Activated CD4-positive, alpha-beta T cell treated with anti-CD3 and anti-CD28 coated beads, Interleukin-2, amount 10 ng/mL, durations not matched to agents 24 days and 14 days (primary cell): ENCODE measurements at places on chromosomes 2 and 18. TPM values are rescaled to one million over a fixed set of nuclear protein-coding genes. Genes with fewer than 3 reads are reported as not detected.

The STK17B gene
- total RNA-seq = 129 and 131 TPM in 2 replicates

GRCh38 chr2:212672186-212672585 is 133.6 kb upstream of the ERBB4 start:
- no peak for DNase-seq

The LONRF2 gene
- 0.23 and 0.28 TPM in 2 replicates for total RNA-seq

GRCh38 chr18:499776-500631 is 497 bp downstream of the COLEC12 start:
- DNase-seq = peak; percentile 50

- no peak for DNase-seq
These were observed 115.3 kb upstream of the TANK start for GRCh38 chr2:161044921-161045320.

DNA sequence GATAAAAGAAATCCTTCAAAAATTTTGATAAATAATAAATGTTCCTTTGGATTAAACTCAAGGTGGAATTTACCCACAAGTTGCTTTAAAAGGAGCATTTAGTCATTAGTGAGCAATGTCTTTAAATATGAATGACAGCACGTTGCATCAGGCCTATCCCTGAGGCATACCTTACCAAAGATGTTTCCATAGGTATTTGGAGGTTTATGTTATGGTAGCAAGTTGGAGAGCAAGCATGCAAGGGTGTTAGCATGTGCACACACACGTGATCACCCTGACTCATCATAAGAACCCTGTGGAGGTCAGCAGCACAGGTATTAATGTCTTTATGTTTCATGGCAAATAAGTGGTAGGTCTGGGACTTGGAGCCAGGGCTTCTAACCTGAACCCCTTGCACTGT is 159.9 kb downstream of the ACTR3 start:
- no peak for DNase-seq

The C2orf80 gene
- total RNA-seq = not detected in 2 replicates

The RAPGEF4 gene
- total RNA-seq = 0.14 and 0.37 TPM in 2 replicates

The REG3G gene
- total RNA-seq = not detected in 2 replicates

The DSEL gene
- total RNA-seq = not detected in 2 replicates

DNA sequence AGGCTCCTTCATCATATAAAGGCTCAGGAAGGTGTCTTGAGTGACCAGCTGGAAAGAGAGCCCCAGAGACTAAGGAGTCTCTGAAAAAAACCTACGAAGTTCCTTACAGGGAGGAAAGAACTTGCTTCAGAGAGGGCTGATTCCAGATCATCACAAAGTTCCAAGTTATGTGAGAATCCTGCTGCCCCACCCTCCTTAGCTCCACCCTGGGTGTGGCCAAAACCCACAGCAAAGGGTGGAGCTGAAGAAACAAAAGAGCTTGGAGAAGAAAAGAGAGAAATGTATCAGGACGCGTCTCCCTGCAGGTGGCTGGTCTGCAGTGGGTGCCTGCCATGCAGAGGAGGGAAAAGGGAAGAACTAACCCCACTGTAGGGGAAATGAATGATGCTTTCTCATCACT is 32.8 kb upstream of the ZNF396 start:
- no peak for DNase-seq

GRCh38 chr2:29502460-29502911 is 387.3 kb downstream of the CLIP4 start:
- no peak for DNase-seq

DNA sequence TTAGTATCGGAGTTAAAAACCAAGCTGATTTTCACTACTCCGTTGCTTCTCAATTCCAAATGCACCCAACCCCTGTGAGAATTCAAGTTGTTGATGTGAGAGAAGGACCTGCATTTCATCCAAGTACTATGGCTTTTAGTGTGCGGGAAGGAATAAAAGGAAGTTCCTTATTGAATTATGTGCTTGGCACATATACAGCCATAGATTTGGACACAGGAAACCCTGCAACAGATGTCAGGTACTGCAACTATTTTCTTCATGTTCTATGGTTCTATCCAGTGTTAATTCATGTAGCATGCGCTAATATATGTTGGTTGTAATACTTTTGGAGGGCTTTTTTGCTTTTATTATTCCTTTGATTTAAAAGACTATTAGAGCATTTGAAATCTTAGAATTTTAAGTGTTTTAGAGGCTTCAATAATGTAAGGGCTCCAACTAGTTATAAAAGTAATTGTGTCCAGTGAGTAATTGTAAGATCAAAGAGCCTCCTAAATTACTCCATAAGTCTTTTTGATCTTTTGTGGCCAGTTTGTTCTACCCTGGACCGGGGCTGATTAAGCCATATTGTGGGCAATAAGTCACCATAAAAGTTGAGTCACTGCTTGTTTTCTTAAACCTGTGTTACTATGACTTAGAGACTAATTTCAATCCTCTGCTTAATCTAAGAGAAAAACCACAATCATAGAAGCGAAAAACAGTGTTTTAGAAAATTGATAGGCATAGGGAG is 22.9 kb downstream of the DSG4 start:
- DNase-seq = no peak

The MTX2 gene
- total RNA-seq = 29.9 and 30.7 TPM in 2 replicates

DNA sequence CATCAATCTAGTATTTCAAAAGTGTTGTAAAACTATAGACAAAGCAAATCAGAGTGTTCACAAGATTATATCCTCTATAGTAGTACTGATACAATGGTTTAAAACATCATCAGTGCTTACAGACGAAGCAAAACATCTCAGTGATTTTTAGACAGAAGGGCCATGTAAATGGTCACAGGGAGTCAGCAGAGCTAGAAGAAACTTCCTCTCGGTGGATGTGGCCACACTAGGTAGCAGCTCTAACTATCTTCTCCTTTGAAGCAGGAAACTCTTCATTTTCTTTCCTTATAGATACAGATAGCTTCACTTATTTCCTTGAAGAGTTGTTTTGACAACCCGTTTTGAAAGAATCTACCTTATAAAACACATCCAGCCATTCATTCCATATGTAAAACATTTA is 80.4 kb upstream of the CD226 start:
- no peak for DNase-seq

The SERPINB11 gene
- total RNA-seq = not detected in 2 replicates

GRCh38 chr2:151395509-151396374 is 14.0 kb upstream of the RIF1 start:
- no peak for DNase-seq

The SLC16A14 gene
- total RNA-seq = 4.0 and 5.1 TPM in 2 replicates

- no peak for DNase-seq
These were observed 389.3 kb downstream of the STK39 start for GRCh38 chr2:167858086-167858485.

- no peak for DNase-seq
These were observed 456.5 kb downstream of the METTL4 start for GRCh38 chr18:2114765-2115164.

DNA sequence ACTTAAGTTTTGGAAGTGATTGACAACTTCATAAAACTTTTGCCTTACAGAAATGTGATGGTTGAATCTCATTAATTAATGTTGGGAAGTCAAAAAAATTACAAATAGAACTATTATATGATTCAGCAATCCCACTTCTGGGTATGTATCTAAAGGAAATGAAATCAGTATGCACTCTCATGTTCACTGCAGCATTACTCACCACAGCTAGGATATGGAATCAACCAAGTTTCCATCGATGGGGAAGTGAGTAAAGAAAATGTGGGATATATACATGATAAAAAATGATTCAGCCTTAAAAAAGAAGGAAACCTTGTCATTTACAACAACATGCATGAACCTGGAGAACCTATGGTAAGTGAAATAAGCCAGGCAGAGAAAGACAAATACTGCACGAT is 112.4 kb upstream of the WDR75 start:
- DNase-seq = no peak

The AFF3 gene
- 5.7 and 5.9 TPM in 2 replicates for total RNA-seq

The INPP4A gene
- total RNA-seq = 40.2 and 45.0 TPM in 2 replicates

- no peak for DNase-seq
These were observed 101.3 kb upstream of the BCL2L11 start for GRCh38 chr2:111019381-111019780.

GRCh38 chr2:74648009-74648443 is at the start of gene M1AP:
Gene M1AP, minus strand, starts transcription at chr2:74648330. Its CDS starts 8,055 bp downstream, at chr2:74640275.
- peak; percentile 67 for DNase-seq

DNA sequence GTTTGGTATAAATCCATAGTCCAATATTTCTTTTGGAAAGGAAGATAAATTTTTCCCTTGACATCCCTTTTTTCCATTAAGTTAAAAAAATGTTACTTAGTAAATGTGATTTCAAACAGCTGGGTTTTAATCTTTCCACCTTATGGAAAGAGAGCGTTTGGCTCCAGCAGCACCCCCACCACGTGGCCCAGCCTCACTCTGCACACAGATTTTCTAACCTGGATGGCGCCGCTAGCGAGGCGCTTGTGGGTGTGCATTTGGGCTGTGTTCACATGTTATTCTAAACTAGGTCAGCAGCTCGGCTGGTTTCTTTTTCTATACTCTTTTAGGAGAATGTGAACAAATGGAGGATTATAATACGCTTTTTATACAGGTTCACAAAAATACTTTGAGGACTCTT is 218.0 kb downstream of the LDLRAD4 start:
- DNase-seq = peak; percentile 73

GRCh38 chr2:157413326-157414035 is 30.4 kb downstream of the CYTIP start:
- DNase-seq = peak; percentile 88

DNA sequence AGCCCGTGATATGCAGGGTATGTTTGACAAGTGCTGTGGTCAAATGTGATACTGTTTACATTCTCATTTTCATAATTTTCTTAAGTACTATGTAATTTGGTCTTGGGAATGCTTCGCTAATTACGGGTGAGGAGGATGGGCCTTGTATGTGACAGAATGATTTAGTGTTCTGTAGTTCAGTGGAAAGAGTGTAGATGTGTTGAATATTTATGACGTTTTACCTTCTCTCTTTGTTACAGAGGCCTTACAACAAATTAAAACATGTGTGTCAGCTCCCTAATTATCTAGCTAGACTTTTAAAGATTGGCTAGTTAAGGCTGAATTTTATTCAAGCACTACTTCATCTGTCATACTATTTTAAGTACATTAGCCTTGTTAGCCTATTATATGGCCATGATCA is 10.6 kb upstream of the CHRNA1 start:
- DNase-seq = no peak

The PMS1 gene
- 67.2 and 69.2 TPM in 2 replicates for total RNA-seq
